ENCODE measurements at places on chromosomes 4 and X.
A peak's percentile ranks its signal among the peaks of the same experiment; 100 is the strongest.

- DNase-seq = no peak
Observed at GRCh38 chr4:11487868-11488544, 59.3 kb upstream of the HS3ST1 start.

DNA sequence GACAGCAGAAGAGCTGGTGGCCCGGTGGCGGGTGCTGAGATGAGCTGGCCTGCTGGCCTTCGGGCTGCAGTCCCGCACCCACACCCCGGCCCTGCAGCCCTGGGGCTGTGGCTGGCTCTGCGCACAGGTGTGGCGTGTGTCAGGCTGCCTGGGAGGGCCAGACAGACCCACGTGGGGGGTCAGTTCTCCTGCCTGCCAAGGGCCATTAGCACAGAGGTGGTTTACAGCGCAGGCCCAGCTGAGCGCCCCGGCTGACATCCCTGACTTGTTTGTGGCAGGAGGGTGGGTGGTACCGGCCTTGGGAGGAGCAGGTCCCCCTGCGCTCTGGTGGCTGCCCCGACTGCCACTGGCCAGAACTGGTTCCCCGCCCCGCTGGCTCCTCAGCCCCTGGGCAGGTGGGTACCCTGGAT, 9.4 kb upstream of the HGFAC start:
- no peak for DNase-seq

GRCh38 chr4:47675806-47676205, 162.1 kb downstream of the CORIN start:
- DNase-seq = no peak

DNA sequence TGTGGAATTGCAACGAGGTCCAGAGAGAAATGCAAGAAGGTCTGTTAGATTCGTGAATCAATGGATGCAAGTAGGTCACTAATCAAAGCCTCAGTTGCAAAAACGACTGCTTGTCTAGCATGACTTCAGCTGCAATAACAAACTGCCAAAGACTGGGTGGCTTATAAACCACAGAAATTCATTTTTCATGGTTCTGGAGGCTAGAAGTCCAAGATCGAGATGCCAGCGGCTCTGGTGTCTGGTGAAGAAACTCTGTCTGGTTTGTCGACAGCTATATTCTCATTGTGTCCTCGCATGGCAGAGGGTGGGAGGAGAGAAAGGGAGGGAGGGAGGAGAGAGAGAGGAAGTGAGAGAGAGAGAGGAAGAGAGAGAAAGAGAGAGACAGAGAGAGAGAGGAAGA, 114.7 kb downstream of the MXRA5 start:
- DNase-seq = no peak

DNA sequence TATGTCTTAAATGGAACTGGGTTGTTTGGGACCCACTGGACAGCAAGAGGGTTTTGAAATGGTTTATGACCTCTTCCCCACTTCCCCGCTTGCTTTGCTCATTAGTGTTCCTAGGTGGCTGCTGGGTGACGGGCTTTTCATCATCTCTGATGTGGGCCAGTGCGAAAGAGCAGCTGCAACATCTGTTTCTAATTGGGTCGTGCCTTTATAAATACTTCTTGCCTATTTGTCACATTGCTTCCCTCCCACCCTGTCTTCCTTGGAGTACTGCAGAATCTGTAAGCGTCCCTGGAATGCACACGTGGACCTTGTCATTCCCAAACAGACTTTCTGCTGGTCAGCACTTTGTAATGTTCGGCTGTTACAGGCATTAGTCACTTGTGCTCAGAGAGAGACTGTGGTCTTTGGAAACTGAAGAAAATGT, 35.2 kb downstream of the SEPTIN11 start:
- DNase-seq = no peak

- no peak for DNase-seq
Observed at GRCh38 chr4:173039617-173040577, 128.7 kb upstream of the GALNT7 start.

DNA sequence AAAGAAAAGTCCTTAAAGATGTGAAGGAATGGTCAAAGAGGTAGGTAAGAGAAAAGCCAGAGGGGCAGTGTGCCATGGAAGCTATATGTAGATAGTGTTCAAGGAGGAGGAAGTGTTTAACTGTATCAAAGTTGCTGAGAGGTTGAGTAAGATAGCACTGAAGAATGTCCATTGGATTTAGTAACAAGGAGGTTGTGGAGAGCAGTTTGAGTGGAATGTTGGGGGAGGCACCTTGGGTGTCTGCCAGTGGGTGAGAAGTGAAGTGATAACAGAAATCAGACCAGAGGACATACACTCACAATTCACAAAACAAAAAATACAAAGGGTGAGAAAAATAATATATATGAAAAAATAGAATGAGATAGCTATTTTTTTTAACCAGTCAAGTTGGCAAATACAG, 121.3 kb upstream of the AMOT start:
- DNase-seq = no peak

GRCh38 chr4:37687194-37687562, 1.0 kb upstream of the RELL1 start:
- no peak for DNase-seq

- DNase-seq = no peak
Observed at GRCh38 chrX:84909151-84909550, 94.5 kb upstream of the APOOL start.

- peak; percentile 2 for DNase-seq
Observed at GRCh38 chr4:24980064-24980690, 50.6 kb downstream of the LGI2 start.

DNA sequence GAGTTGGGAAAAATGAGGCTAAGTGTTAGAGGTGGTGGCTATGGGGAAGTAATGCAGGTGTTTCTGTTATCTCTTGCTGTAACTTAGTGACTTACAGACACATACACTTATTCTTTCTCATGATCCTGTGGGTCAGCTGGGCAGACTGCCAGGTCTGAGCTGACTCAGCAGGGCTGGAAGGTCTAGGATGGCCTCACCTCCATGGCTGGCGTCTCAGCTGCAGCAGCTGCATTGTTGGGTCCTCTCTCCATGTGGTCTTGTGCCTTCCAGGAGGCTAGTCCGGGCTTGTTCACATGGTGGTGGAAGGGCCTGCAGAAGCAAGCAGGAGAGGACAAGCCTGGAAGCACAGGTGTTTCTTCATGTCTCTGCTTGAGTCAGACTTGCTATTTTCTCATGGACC, 172.7 kb downstream of the NHS start:
- DNase-seq = no peak

DNA sequence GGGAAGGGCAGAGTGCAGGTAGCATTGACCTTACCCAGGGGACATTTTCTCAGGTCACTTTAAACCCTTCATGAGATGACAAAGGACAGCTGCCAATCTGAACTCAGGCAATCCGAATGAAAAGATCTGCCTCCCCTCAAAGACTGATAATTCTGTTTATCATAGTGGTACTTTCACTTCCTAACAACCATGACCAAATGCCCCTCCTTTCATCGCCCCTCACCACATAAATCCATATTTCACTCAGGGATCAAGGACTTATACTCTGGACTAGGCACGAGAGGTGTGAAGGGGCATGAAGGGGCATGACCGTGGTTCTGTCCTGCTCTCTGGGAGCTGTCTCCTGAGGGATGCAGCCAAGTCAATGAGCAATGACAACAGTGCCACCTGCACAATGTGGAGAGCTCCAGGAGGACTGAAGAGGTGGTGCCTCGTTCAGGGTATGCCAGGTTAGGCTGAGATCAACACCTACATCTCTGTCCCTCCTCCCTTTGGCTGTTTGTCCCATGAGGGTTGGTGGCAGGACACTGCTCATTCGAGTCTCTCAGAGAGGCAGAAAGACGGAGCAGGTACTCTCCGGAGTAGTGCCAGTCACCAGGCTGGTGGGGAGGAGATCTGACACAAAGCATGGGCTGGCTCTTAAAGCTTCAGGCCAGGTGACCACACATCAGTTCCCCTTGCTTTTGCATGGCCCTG, 12.5 kb downstream of the HS3ST1 start:
- DNase-seq = no peak

DNA sequence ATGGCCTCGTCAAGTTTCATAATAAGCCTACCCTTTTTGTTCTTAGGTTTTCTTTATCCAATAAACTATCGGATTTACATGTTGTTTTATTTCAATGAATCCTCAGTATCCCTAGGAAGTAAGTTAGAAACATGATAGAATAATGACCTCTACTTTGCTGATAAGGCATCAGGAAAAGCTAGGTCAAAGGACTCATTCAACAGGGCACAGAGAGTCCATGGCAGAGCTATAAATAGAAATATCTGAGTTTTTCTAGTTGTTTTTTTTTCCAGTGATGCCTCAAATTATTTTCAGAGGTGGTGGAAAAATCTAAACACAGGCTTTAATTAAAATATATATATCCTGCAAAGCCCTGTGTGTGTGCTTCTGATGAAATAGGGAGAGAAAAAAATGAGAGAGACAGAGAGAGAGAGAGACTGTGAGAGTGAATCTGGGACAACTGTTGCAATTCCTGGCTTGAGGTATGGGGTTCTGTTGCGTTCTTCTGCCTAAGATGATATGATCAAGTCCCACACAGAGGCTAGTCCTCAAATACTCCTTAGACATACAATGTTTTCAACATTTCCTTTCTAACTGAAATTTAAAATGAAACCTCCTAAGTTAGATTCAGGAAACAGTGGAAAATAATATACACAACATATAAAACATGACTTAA, 139.9 kb downstream of the HDX start:
- no peak for DNase-seq

GRCh38 chr4:38354872-38355271, 309.1 kb upstream of the KLF3 start:
- no peak for DNase-seq

GRCh38 chr4:180542445-180543100, 1700.6 kb upstream of the TENM3 start:
- DNase-seq = no peak

DNA sequence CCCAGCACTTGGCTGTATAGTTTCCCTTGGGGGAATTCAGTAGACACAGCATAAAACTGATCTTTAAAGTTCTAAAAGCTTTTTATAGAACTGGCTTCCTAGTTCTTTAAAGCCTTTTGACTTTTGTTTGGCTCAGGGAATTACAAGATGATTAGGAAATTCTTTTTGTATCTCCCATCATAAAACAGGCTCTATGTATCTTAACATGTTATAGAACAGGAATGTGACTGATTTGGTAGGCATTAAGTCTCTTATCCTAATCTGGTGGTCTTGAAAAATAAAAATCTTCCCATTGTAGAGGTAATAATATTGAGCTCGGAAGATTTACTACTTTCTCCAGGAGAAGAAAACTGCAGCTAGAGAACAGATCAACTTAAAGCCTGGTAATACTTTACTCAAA, 262.7 kb downstream of the KCNIP4 start:
- DNase-seq = no peak

Data from activated T-helper 1 cell treated with anti-CD3 and anti-CD28 coated beads, Interleukin-2, amount 50 U/mL, for 16 hours (primary cell).